ENCODE measurements at places on chromosomes 5 and 9. TPM values are rescaled to one million over a fixed set of nuclear protein-coding genes. Genes with fewer than 3 reads are reported as not detected.

GRCh38 chr9:2849941-2850340, 6.0 kb upstream of the PUM3 start:
- no peak for DNase-seq

DNA sequence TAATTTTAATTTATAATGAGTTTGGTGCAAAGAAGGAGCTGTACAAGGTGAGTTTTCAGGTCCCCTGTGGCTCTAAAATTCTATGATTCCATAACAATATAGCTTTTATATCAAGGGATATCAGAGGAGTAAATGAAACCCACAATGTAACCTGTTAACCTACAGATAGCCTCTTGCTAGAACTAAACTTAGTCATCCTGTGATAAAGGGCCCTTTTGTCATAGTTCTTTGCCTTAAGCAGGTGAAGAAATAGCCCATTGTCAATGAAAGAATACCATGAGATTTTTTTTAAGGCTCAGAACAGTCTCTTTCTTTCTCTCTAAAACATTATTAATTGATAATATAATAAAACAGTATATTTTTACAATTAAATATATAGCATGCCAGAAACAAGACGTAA, 127.8 kb downstream of the NFIB start:
- DNase-seq: no peak

SLC46A2 gene
- not detected for total RNA-seq

TUSC1 gene
- 7.7 TPM for total RNA-seq

QRFP gene
- total RNA-seq: not detected

IFNA13 gene
- not detected for total RNA-seq

Measured in RPMI7951 (cell line).